ENCODE measurements at places on chromosomes 5 and 9.

DNA sequence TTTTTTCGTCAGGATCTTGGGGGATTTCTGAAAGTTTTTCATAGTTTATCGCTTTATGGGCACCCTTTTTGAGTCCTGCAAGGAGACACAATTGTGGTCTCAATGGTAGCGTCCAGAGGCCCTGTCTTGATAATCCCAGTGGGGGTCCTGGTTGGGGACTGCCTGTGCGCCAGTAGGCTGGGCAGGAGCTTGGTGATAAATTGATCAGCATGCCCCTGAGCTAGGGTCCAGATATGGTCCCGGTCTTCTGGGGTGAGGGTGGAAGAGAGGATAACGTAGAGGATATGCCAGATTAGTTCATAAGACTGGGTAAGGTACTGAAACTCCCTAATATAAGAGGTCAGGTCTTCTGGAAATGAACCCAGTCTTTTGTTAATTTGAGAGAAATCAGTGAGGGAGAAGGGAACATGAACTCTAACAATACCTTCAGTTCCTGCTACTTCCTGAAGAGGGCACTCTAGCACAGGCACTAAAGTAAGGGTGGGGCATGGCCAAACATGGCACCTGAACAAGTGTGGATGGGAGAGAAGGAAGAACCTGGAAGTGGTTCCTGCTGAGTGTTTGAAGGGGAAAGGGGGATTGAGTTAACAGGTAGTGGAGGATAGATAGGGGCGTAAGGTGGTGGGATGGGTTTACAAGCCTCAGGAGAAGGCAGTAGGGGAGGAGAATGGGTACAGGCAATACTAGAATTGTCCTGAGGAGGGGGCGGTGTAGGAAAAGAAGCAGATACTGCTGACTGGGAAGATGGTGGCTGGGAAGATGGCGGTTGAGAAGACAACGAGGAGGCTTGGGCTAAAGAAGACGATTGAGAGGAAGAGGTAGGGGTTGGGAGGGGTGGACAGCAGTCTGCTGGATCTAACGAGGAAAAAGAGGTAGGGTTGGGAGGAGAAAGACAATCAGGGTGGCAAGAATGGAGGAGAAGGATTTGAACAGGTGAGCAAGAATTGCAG lies 33.8 kb upstream of the ANXA2R start:
- peak; percentile 80 for DNase-seq

DNA sequence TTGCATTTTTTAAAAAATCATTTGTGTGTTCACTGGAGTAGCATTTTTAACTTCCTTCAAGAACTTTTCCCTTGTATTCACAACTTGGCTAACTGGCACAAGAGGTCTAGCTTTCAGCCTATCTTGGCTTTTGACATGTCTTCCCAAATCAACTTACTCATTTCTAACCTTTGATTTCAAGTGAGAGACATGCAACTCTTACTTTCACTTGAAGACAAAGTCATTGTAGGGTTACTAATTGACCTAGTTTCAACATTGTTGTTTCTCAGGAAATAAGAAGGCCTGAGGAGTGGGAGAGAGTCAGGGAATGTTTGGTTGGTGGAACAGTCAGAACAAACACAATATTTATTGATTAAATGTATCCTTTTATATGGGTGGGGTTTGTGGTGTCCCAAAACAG lies 95.0 kb upstream of the C9orf72 start:
- DNase-seq, result no peak

DNA sequence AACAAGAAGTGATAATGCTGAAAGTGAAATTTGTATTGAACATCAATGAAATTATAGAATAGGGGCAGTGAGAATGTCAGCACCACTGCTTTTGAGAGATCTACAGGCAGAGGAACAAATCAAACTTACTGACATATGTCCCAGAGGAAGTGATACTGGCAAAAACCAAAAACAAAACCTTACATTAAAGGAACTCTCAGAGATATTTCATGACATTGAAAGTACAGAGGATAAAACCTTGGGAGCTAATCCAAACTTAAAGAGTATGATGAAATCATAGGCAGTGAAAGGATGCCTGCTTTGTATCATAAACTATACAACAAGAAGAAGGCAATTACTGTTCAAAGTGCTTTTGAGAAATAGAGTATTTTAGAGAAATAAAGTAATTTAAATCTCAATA lies 90.4 kb upstream of the SV2C start:
- no peak for DNase-seq

DNA sequence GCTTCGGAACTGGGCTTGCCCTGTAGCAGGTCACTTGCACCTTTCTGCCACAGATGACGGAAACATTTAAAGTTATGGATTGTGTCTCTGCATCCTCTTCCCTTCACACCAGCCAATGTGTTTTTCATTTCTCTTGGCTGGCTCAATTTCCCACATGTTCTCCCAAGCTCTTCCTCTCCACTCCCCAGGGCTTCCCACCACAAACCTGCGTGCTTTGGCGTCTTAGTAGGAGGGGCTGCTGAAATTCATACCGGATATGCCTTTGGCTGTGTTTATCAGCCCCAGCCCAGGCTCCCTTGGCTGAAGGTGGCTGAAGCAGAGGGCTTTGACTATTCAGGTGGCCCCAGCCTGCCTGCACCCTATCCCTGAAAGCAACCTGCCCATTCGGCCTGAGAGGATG lies 32.1 kb downstream of the ADRB2 start:
- DNase-seq, result no peak

DNA sequence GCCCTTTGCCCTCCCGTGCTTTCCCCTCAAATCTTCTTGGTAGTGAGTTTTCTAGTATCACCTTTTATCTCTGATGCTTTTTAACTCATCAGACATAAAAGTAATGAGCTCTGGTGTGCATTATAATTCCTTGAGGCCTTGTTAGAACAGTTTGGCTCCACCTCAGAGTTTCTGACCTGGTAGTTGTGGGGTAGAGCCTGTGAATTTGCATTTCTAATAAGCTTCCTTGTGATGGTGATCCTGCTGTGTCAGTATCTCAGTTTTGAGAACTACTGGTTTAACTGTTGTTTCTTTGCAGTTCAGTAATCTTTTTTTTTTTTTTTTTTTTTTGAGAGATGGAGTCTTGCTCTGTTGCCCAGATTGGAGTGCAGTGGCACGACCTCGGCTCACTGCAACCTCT lies 31.1 kb downstream of the UBE2D2 start:
- DNase-seq, result no peak

GRCh38 chr5:10703676-10704075 lies 57.4 kb downstream of the DAP start:
- DNase-seq, result no peak

DNA sequence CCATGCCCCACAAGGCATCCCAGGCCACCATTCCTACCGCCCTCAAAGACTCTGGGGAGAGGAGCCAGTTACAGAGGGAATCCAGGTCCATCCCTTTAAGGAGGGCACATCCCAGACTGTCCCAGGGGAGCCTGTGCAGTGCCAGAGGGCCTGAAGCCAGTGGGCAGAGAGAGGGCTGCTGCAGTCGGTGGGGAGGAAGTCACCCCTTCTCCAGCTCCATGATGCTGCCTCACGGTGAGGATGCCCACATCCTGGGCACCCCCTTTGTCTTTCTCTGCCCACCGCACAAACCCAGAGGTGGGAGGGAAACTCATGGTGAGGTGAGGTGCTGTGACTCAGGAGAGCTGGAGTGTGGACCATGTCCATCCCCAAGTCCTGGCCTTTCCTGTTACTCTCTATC lies 26.2 kb upstream of the ANKRD33B start:
- DNase-seq, result no peak

GRCh38 chr5:68303754-68304420 lies 88.3 kb downstream of the PIK3R1 start:
- DNase-seq, result no peak

- no peak for DNase-seq
These were observed 84.0 kb downstream of the ZSWIM6 start for GRCh38 chr5:61416010-61416409.

- peak; percentile 33 for DNase-seq
These were observed 68.8 kb upstream of the PPP2R2B start for GRCh38 chr5:146947181-146947941.

GRCh38 chr5:148499452-148499851 lies 115.7 kb downstream of the FBXO38 start:
- no peak for DNase-seq

DNA sequence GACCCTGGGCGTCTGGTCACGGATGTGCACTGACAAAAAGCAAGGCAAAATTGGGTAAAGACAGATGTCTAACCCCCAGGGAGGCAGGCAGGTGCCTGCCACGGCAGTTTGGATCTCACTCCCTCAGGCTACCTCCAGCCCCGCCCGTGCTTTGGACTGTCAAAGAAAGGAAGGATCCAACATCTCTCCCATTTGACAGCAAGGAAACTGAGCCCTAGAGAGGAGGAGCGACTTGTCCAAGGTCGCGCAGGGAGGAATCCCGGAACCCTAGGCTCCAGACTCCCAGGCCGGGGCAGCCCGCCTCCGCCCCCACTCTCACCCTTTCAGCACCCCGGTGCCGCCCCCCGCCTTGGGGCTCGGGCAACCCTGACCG lies 376 bp downstream of the GOLGA1 start:
- DNase-seq, result no peak

GRCh38 chr5:145903867-145904266 lies 31.1 kb upstream of the GRXCR2 start:
- DNase-seq, result no peak

DNA sequence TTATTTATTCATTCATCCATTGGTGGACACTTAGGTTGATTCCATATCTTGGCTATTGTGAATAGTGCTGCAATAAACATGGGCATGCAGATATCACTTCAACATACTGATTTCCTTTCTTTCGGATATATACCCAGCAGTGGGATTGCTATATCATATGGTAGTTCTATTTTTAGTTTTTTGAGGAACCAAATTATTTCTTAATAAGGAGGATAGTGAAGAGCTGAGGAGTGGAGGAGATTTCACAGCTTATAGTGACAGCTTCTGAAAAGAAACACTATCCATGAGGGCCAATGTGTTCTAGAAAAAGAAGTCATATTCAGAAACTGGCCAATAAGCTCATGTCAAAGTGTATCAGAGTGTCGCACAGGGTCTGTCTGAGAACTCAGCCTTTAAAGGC lies 183.3 kb downstream of the SEC61B start:
- DNase-seq, result no peak

GRCh38 chr9:110066929-110067716 lies 140.8 kb downstream of the C9orf152 start:
- DNase-seq, result no peak

- peak; percentile 34 for DNase-seq
These were observed 74.8 kb downstream of the ICE1 start for GRCh38 chr5:5497152-5497788.

DNA sequence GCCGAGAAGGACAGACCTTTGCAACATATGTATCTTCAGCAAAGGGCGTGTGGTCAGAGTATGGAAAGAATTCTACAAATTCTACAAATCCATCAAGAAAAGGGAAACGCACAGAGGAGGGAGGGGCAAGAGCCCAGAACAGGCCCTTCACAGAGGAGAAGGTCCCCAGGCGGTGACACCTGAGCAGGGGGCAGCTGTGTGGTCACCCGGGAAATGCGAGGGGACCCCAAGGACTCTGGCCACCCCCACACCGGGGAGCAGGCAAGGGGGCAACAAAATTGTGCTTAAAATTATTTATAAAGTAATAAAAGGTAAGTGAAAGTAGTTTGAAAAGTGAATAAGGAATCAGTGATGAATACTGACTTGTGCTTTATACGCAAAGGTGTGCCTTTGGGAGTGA lies 17.6 kb downstream of the NACC2 start:
- no peak for DNase-seq

GRCh38 chr9:100756217-100756616 lies 178.3 kb downstream of the CAVIN4 start:
- no peak for DNase-seq

GRCh38 chr5:88093765-88094164 lies 174.9 kb downstream of the TMEM161B start:
- DNase-seq, result no peak
